Cardiac septum (tissue), 1 donor: ENCODE measurements at places on chromosomes 3 and 15. TPM values are rescaled to one million over a fixed set of nuclear protein-coding genes. Genes with fewer than 3 reads are reported as not detected.

The NR2E3 gene
- total RNA-seq, result not detected

The SCAMP5 gene
- 3.6 TPM for total RNA-seq

The SERPINI1 gene
- 10.5 TPM for total RNA-seq

The SYNM gene
- 395 TPM for total RNA-seq

The HYAL2 gene
- 42.0 TPM for total RNA-seq

The SETD5 gene
- total RNA-seq, result 65.9 TPM

The VILL gene
- total RNA-seq, result 2.6 TPM

The KLF15 gene
- 11.5 TPM for total RNA-seq
